Panc1 (cell line): ENCODE measurements at places on chromosomes 3 and 15.

GRCh38 chr15:75058127-75058905, 34.9 kb downstream of the PPCDC start:
- no peak for DNase-seq

GRCh38 chr3:131020122-131020693, 6.4 kb downstream of the ASTE1 start:
- DNase-seq, result no peak

GRCh38 chr15:80871858-80872257, 92.7 kb downstream of the CEMIP start:
- no peak for DNase-seq

DNA sequence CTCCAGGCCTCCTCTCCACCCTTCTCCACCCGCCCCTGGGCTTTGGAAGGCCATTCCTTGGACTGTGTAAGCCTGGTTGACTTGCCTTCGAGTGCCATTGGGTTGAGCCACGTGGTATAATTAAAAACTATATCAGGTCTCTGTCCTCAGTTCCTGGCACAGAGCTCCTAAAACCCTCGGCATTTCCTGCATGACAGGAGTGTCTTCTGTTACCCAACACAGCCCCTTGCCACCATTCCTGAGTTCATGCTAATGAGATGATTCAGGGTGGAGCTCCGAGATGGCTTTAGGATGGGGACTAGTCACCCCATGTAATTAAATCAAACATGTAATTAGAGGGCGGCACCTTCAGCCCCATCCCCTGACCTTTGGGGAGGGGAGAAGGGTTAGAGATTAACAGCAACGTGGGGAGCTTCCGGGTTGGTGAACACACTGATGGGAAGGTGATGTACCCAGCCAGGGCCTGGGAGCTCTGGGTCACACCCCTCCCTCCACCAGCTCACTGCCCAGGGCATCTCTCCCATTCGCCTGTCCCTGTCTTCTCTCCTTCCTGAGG, 256.4 kb downstream of the FAM43A start:
- no peak for DNase-seq

DNA sequence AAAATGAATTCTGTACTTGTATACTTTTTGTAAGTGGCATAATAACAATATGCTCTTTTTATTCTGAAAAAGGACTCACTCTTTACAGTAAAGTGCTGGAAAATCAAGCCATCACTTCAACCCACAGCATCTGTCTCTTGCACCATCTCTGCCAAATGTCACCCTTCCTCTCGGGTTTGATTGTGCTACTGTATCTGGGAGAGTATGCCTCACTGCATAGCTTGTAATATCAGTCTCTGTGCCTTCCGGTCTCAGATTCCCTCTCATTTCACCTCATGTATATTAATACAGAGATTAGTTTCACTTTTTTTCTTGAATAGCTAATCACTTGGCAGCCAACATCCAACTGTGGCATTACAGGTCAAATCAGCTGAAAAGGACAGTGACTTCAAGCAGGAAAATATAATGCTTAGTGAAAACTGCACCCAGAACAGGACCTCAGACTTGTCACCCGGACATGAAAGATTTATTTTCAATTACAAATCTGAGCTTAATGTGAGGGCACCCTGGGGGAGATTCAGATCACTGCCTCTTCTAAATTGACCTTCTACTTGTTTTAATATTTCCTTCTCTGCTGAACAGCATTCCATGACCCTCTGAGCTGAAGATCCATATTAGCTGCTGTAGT, 605.8 kb upstream of the NAALADL2 start:
- DNase-seq, result no peak

DNA sequence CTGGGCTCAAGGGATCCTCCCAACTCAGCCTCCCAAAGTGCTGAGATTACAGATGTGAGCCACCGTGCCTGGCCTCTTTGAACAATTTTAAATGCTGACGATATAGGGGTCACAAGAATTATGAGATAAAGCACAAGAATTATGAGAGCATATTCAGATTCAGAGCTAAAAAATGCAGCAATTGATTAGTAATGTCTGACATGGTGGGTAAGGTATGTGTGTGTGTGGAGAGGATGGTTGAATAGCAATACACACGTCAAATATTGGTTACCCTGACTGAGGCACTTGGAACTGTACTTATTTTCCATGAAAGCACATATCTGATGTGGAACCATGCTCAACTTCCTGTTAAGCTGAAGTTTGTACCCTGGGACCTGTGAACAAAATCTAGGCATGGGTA, 115.6 kb downstream of the EOMES start:
- DNase-seq, result no peak

GRCh38 chr15:50884540-50884939, 23.9 kb upstream of the AP4E1 start:
- DNase-seq, result no peak

- no peak for DNase-seq
These were observed 41.0 kb upstream of the FRMD4B start for GRCh38 chr3:69426967-69427304.

GRCh38 chr15:70150405-70150747, 52.7 kb upstream of the TLE3 start:
- no peak for DNase-seq

DNA sequence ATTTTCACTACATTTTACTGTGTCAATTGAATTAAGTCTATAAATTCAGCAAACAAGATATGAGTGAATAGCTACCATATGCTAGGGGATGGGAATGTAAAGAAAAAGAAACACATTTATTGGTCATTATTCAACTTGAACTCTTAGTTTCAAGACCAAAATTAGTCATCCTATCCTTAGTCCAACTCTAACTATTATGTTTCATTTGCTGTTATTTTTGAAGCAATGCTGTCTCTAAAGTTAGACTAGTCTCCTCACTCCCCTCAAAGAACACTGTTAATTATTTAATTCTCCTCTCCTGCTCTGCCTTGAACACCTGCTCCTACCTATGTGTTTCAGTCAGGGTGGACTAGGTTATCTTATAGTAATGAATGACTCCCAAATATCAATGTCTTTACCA, 920.9 kb downstream of the TUSC7 start:
- DNase-seq, result no peak

DNA sequence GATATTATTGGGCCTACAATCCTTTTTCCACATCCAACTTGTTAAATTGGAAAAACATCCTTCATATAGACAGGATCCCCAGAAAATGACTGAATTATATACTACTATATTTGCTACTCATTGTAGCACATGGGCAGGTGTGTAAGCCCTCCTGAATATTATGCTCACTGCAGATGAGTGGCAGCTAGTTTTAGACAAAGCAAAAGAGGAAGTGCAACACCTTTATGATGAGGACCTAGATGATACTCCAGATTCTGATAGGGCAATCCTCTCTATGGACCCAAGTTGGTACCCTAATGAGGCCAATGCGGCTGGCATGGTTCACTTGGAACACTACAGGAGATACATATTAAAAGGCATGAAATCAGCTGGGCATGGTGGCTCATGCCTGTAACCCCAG, 119.1 kb upstream of the PLCL2 start:
- no peak for DNase-seq

GRCh38 chr3:49132073-49132436, 795 bp downstream of the LAMB2 start:
- DNase-seq, result no peak

- DNase-seq, result no peak
These were observed 11.4 kb downstream of the MSL2 start for GRCh38 chr3:136184703-136185102.

GRCh38 chr15:65258375-65259262, 28.1 kb downstream of the PARP16 start:
- DNase-seq, result no peak

- DNase-seq, result no peak
These were observed 3.9 kb downstream of the PRC1 start for GRCh38 chr15:90990446-90990845.

- DNase-seq, result no peak
These were observed 619 bp downstream of the EIF2AK4 start for GRCh38 chr15:39934397-39935071.

- DNase-seq, result no peak
These were observed 74.5 kb downstream of the VGLL4 start for GRCh38 chr3:11569156-11569741.

DNA sequence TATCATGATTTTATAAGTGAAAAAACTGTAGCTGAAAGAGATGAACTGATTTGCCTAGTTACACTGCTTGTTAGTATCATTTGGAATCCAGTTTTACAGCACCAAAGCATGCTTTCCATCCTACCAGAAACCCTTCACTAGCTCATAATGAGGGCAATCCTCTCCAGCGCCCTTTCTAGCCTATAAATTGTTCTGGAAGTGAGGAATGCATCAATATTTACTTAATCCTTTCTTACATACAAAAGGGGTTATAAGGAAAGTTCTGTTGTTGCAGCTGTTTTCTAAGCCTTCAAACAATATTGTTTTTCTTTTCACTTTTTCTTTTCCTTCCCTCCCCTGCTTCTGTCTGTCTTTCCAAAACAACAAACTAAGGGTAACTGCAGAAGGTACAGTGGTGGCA, 11.0 kb upstream of the PCCB start:
- DNase-seq, result no peak

DNA sequence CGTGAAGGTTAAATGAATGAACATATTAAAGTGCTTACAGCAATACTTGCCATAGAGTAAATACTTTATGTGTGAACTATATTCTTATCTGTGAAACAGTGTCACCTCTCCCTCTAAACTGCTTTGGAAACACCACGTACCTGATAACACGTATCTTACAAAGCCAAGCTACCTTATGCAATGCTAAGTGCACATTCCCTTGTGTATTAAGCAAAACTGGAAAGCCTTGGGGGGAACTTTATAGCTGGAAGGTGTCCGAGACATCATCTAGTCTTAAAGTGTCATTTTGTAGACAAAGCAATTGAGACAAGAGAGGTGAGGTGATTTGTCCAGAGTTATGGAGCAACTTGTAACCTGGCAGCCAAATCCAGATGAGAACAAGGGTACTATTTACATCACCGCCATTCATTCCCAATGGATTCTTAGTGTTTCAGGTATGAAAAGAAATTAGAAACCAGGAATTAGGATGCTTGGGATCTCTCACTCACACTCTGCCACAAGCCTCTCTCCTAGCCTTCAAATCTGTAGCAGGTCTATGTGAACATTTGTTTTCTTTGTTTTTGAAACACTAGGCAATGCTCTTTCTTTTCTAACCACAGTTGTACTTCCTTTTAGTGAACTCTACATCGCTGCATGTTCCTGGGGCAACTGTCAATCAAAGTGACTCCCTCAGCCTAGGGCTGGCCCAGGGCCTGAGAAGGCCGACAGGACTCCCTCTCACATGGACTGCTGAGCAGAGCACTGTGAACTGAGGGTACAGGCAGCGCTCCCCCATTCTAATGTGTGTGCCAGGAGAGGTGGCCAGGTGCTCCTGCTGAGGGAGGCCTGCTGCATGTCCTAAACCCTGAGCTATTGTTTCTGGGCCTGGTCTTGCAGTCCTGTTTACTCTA, 13.9 kb upstream of the MGLL start:
- DNase-seq, result no peak

DNA sequence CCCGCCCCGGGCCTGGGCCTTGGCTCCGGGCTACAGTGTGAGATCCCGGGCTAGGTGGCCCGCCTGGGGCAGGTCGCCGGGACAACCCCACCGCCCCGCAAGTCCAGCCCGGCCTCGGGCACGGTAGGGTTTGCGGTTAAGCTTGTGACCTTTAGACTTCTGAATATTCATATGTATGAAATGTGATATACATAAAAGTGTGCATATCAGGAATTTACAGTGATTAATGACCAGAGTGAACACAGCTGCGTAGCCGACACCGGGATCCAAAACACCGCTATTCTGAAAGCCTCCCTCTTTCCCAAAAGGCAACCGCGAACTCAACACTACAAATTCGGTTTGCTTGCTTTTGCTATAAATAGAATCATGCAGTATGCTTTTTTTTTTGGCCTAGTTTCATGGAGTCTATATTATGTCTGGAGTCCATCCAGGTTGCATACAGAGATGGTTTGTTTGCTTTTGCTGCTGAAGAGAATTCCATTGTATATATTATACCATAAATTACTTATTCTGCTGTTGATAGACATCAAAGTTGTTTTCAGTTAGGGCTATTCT, 636 bp upstream of the SNRPA1 start:
- DNase-seq, result no peak
